Stimulated activated CD8-positive, alpha-beta memory T cell treated with anti-CD3 and anti-CD28 coated beads, Interleukin-4, amount 100 ng/mL, for 1 hour (primary cell): ENCODE measurements at places on chromosomes 3 and 15.

- no peak for DNase-seq
Measured at GRCh38 chr15:45221967-45222366, 30.1 kb upstream of the SLC28A2 start.

GRCh38 chr3:4597208-4597985, 104.2 kb downstream of the ITPR1 start:
- DNase-seq = no peak

GRCh38 chr15:68829068-68829467, 8.4 kb upstream of the ANP32A start:
- no peak for DNase-seq

DNA sequence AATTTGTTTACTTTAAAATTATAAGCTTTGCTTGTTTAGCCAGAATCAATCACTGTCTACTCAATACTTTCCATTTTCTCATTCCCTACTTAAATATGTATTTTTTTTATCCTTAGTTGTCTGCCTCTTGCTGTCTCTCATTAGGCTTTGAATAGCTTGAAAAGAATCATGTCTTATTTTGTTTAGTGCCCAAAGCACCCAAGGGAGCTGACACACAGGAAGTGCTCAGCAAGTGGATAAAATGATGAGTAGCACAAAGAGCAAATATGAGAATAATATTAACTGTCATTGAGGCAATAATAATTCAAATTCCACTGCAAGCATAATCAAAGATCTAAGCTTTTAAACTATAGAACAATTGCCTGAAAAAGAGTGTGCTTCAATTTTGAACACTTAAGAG, 19.0 kb upstream of the IL1RAP start:
- no peak for DNase-seq

GRCh38 chr15:29570948-29571791, 251.1 kb downstream of the TJP1 start:
- DNase-seq = no peak

DNA sequence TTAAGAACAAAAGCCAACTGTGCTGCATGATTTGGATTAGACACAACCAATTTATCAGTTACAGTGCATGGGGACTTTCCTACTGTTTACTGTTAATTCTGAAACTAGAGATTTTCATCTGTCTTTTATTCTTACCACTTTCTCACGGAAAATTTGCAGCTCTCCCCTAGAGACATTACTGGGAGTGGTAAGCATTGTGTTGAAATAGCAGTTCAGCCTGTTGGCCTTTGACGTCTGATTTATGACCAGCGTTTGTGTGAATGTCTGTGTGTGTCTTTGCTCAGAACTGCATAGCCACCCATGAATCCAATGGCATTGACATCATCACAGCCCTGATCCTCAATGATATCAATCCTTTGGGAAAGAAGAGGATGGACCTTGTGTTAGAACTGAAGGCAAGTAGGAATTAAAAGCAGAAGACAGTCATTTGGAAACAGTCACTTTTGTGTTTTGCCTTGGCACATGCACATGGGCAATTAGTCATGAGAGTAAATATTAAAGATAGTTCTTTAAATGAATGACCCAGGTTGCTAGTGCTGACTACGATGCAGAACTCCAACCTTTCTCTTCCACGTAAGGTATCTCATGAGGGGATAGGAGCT, 202.2 kb upstream of the BHLHE40 start:
- DNase-seq = no peak

- no peak for DNase-seq
Measured at GRCh38 chr3:7340795-7341194, 479.9 kb downstream of the GRM7 start.

GRCh38 chr3:173398111-173398479, 551 bp downstream of the NLGN1 start:
- no peak for DNase-seq

DNA sequence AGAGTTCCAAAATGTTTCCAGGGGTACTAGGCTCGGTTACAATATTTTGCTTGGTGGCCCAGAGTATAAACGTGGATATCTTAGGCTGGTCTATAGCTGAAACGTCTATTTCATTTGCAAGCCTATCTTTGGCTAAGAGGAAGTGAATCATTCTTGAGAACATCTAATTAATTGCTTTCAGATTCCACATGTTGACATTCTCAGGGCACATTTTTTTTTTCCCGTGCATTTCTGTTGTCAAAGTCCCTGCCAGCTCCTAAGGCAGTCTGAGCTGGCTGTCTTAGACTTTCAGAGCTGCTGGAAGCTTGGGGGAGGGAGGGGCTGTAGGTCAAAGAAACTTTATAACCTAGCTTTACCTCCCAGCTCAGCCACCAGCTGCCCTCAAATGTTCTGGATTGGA, 23.2 kb upstream of the LAMP3 start:
- DNase-seq = no peak

GRCh38 chr3:72270072-72270681, 485.2 kb upstream of the PROK2 start:
- no peak for DNase-seq

DNA sequence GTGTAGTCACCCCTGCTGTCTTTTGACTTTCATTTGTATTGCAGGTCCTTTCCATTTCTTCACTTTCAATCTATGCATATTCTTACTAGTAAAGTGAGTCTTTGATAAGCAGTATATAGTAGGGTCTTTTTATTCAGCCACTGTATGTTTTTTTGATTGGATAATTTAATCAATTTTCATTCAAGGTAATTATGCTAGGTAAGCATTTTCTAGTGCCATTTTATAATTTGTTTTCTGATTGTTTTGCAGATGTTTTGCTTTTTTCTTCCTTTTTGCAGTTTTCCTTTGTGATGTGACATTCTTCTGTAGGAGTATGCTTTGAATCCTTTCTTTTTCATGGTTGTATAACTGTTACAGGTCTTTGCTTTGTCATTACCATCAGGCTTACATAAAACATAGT, 504.3 kb upstream of the GBE1 start:
- no peak for DNase-seq

DNA sequence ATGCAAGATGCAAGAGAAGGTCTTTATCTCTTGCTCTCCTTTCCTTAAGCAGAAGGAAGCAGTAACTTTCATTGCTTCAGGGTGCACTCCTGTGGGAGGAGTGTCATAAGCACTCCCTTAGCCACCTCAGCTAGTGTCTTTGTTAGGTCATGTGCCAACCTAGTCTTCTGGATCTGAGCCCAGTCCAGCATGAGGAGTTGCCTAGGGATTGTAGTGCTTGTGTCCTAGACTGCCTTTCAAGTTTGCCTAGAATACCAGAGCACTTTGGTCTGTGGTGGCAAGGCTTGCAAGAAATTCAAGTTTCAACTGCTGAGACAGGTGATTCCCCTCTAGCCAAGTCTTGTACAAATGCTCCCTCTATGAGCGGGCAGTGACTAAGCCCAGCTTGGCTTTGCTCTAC, 633.6 kb downstream of the ZNF385D start:
- DNase-seq = no peak

GRCh38 chr15:28243399-28243798, 78.6 kb downstream of the HERC2 start:
- no peak for DNase-seq

GRCh38 chr15:47460795-47461573, 256.3 kb upstream of the SEMA6D start:
- no peak for DNase-seq

GRCh38 chr3:46847744-46848143, 15.5 kb downstream of the MYL3 start:
- no peak for DNase-seq

- DNase-seq = no peak
Measured at GRCh38 chr3:100760377-100760776, 51.1 kb downstream of the TFG start.

DNA sequence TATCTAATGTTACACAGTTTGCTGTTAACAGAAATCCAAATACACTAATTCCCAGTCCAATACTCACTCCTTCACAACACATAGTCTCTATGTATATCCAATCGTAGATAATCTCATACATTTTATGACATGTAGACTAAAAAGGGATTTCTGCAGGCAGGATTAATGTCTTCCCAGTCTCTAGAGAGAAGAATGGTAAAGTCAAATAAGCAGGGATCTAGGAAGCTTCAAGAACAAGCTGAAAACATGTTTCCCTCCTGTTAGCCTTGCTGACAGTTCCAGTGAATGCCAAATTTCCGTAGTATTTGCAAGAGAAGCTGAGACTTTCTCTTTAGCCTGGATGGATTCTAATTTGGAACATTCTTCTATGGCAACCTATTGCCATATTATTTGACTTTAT, 500.1 kb downstream of the IGSF11 start:
- DNase-seq = no peak

- no peak for DNase-seq
Measured at GRCh38 chr15:86634146-86634545, 554.5 kb downstream of the AGBL1 start.

- DNase-seq = no peak
Measured at GRCh38 chr3:25424614-25425013, 3.4 kb upstream of the RARB start.

DNA sequence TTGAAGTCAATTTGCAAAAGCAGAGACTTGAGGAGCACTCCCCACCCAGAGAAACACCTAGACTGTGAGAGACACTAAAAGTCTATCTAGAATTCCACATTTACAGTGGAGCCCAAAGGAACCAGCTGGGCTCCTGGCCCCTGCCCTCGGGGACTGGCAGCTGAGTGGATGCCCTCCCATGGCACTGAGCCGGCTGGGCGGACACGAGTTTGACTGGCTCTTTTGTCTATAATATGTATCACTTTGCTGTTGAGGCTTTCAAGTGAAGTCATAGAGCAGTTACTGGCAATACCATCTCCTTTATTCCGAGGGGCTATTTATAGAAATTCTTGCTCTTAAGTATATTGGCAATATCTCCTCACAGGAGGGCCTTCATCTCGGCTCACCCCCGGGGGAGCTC, 65.8 kb upstream of the TNFAIP8L3 start:
- DNase-seq = no peak

- no peak for DNase-seq
Measured at GRCh38 chr3:23129817-23130216, 73.3 kb upstream of the UBE2E2 start.

GRCh38 chr15:93152951-93153350, 63.9 kb upstream of the RGMA start:
- DNase-seq = no peak

DNA sequence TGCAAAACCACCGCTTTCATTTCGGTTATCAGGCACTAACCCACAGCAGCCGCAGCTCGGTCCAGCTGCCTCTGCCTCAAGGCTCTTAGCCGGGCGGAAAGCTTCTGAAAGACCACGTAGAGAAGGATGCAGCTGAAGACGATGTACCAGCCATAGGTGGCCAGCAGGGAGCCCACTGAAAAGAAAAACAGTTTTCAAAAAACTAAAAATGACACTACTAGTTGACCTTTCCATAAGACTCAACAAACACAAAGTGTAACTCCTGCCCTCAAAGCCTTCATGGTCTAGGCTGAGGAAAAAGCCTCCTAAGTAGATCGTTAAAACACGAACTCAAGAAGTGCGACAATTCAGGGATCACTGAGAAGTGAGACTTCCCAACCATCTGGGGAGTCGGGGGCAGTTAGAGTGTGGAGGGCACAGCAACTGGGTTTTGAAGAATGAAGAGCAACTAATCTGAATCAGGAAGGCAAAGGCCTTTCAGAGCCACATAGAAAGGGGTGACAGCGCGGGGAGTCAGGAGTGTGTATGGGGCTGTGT, 716 bp downstream of the SELENOS start:
- no peak for DNase-seq

DNA sequence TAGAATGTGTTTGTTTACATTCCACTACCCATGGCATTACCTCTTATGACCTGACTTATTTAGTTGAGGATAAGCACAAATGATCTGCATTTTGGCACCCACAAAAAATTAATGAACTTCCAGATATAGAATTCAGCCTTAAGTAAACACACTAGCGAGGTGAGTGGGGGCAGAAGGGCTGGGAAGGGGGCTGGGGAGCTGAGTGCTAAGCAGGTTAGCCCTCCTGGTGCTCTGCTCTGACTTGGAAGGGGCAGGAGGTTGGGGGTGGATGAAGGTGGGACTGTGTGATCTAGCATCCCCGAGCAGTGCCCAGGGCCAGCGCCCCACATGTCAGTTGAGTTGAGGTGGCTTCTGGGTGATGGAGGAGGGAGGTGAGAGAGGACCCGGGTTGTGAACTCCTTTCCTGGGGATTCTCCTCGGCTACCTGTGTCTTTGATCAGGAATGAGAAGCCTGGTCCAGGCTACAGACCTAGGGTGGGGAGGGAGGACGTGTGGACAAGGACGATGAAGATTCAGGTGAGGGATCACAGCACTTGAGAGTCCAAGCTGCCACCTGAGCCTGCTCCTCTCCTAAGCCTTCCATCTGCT, 178.6 kb upstream of the SMAD3 start:
- no peak for DNase-seq

GRCh38 chr3:184688882-184689271, 23.0 kb downstream of the MAGEF1 start:
- no peak for DNase-seq

- no peak for DNase-seq
Measured at GRCh38 chr15:50117431-50118027, 1.5 kb downstream of the ATP8B4 start.

DNA sequence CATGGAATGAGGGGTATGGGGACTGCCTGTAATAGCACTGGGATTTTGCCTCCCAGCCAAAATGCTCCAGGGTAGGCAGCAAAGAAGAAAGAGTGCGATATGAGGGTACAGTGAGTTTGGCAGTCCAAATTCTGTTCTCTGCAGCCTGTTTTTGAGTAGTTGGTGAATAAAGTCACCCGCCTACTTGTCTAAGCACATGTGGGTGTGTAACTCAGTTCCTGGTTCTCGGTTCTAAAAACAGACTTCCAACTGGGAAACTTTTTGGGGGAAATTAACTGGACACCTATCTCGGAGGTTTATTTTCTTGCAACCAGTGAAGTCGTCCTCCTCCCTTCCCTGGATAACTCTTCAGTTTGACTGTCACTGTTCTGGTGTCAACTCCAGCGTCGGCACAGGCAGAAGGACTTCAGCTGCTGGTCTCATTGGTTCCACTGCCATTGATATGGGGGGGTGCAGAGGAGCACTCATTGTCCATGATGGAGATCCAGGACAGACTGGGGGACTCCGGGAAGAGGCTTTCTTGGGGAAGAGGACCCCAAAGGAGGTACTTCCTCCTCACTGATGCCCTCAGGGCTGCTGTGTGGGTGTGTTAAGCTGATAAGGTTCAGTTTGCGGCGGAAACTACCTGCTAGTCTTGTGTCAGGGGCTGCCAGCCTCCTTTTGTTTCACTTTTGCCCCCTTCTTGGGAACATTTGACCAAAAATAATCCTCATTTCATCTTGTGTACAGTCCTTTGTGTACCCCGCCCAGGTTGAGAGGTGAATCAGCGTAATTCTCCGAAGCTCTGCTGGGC, 13.2 kb downstream of the GHRL start:
- DNase-seq = no peak

- no peak for DNase-seq
Measured at GRCh38 chr3:155334215-155334913, 40.9 kb upstream of the STRIT1 start.

DNA sequence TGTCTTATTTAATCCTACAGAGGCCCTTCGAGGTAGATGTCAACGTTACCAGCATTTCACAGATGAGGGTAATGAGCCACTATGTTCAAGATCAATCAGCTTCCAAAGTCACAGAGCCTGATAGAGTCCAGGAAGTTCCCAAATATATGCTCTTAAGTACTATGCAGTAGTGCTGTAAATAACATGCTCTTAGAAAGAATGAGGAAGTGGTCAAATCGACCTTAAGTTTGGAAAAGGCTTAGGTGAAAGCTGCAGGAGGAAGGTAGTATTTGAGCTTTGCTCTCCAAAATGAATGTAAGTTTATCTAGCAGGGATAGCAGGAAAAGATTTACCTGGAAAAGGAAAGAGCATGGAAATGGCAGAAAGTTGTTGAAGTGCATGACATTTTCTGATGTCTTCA, 234.0 kb downstream of the RBMS3 start:
- DNase-seq = no peak

GRCh38 chr3:16842272-16843270, 42.2 kb upstream of the PLCL2 start:
- DNase-seq = peak; percentile 30

GRCh38 chr3:43081796-43082195, 24.1 kb downstream of the POMGNT2 start:
- DNase-seq = no peak
